ENCODE measurements at places on chromosomes 11 and 22. TPM values are rescaled to one million over a fixed set of nuclear protein-coding genes. Genes with fewer than 3 reads are reported as not detected.

GRCh38 chr22:46735747-46736608 lies 2.1 kb downstream of the CERK start:
- peaks cover 10% of the 10 kb centered on the region for H3K36me3 ChIP-seq
- DNase-seq, result no peak
- no peaks in the 10 kb centered on the region for H3K27me3 ChIP-seq
- peak overlapping the region; percentile 99 for H3K27ac ChIP-seq
- peak overlapping the region; percentile 100 for H3K4me3 ChIP-seq
- H3K4me1 ChIP-seq, result peaks cover 58% of the 10 kb centered on the region

DNA sequence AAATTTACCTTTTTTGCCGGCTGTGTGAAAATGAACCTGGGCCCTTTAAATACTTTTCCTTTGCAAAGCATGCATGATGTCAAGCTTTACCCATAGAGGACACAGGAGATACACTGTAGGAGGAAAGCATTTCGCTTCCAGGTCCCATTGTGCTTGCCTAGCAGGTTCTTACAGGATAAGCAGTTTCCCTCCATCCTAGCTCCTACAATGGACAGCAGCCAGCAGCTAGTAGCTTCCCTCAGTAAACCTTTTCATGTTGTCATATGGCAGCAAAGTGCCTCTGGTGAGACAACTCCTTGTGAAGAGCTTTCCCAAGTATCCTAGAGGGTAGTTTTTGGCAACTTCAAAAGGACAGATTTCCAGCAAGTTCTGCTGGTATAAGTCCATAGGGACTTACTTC lies 78.4 kb downstream of the RBFOX2 start:
- no peaks in the 10 kb centered on the region for H3K36me3 ChIP-seq
- H3K27ac ChIP-seq, result no peak overlapping the region
- H3K27me3 ChIP-seq, result no peaks in the 10 kb centered on the region
- H3K4me3 ChIP-seq, result no peak overlapping the region
- H3K4me1 ChIP-seq, result no peaks in the 10 kb centered on the region

DNA sequence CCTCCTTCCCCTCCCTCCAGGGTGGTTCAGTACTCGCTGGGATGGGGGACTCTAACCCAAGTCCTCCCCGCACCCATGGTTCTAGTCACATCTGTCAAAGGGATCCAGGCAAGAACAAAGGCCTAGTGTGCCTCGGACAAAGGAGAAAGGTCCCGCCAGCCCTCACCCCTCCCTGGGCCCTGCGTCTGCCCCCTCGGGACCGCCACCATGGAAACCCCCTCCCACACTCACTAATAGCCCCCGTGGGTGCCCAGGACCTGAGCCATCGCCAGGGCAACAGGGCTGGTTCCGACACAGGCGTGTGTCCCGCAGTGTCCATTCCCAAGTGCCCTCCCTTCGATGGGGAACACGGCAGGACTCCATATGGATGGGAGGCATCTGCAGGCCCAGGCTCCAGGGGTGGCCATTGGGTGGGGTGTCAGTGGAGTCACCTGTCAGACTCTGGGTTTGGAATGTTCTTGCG lies 5.1 kb upstream of the CARNS1 start:
- peaks cover 80% of the 10 kb centered on the region for H3K4me1 ChIP-seq
- no peak for DNase-seq
- H3K4me3 ChIP-seq, result peak overlapping the region; percentile 83
- peaks cover 23% of the 10 kb centered on the region for H3K36me3 ChIP-seq

DNA sequence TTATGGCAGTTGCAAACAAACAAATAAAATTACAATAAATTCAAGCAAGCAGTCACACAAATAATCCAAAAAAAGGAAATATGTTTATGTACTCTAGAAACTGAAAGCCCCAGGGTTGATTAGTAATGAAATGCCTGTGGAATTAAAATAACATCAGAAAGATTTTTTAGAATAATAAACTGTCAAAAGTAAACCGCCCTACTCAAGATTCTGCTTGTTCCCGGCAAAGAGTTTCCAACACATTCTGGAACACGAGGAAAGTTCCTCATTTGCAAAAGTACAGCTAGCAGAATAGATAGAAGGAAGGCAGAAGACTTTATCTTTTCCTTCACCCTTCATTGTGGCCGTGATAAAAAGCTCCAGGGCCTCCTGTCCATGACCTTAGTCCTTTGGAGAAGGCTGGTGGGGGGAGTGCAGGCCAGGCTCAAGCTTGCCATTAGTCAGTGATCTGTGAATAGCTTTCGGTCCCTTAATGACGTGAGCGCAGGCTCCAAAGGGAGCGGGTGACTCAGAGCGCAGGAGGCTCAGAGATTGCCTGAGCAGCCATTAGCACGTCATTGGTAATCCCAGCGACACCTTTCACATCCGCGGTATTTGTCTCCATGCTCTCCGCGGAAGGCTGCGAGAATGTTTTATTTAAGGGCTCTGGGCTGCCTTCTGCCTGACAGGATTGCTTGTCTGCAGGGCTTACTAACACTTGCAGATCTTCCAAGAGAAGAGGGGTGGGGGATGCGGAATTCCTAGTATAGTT lies 458.3 kb downstream of the METTL15 start:
- peak; percentile 5 for DNase-seq
- no peaks in the 10 kb centered on the region for H3K36me3 ChIP-seq
- H3K27me3 ChIP-seq, result peaks cover 2% of the 10 kb centered on the region
- H3K27ac ChIP-seq, result no peak overlapping the region

PICK1 gene
- total RNA-seq, result 22.1 TPM

DNA sequence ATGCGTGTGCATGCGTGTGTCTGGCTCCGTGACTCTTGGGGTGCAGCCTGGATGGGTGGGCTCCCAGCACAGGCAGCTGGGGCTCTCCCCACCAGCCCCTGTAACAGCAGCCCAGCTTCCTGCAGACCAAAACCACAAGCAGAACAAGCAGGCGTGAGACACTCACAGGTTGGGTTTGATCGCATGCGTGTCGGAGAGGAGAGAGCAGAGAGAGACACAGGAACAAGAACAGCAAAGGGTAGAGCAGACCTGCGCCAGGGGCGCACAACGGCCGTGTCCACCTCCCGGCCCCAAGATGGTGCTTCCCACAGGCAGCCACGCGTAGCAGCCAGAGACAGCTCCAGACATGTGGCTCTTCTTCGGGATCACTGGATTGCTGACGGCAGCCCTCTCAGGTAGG lies at the start of gene CD6:
Gene CD6, plus strand, starts transcription at position 161 of the 400 bp plus-strand sequence. Its CDS starts 186 bp downstream, at position 347.
- H3K27ac ChIP-seq, result peak within 1 kb of the TSS; percentile 97
- peak; percentile 84 for DNase-seq
- H3K4me3 ChIP-seq, result peak within 1 kb of the TSS; percentile 89
- H3K4me1 ChIP-seq, result peaks cover 20% of the 10 kb centered on the region

DNA sequence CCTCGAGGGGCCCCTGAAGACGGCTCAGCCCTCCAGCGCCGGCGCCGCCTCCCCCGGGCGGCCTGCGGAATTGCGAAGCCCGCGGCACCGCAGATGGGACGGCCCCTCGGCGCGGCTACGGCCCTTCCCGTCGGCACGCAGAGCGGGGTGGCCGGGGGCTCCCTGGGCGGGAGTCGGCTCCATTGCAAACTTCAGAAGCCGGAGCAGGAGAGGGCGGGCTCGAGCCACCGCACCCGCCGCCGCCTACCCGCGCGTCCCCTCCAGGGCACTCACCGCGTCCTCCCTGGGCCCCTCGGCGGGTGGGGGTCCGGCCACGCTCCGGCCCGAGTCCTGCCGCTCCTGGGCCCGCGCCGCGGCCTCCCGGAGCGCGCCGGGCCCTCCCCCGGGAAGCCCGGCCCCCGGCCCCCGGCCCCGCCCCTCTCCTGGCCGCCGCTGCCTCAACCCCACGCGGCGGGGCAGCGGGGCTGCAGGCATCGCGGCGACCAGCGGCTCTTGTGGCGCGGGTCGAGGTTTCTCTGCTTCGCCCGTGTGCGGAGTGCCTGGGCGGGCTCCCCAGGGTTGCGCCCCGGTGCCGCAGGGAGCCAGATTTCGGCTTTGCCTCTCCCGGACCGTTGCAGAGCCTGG lies at the start of gene PACSIN3:
Gene PACSIN3, minus strand, starts transcription at position 359 of the 624 bp plus-strand sequence. CDS start 3,707 bp downstream, outside the sequence.
- peak within 1 kb of the TSS; percentile 70 for H3K4me3 ChIP-seq
- H3K4me1 ChIP-seq, result peaks cover 8% of the 10 kb centered on the region
- peak; percentile 43 for DNase-seq
- H3K27ac ChIP-seq, result no peak within 1 kb of the TSS
- H3K36me3 ChIP-seq, result no peaks in the 10 kb centered on the region

DNA sequence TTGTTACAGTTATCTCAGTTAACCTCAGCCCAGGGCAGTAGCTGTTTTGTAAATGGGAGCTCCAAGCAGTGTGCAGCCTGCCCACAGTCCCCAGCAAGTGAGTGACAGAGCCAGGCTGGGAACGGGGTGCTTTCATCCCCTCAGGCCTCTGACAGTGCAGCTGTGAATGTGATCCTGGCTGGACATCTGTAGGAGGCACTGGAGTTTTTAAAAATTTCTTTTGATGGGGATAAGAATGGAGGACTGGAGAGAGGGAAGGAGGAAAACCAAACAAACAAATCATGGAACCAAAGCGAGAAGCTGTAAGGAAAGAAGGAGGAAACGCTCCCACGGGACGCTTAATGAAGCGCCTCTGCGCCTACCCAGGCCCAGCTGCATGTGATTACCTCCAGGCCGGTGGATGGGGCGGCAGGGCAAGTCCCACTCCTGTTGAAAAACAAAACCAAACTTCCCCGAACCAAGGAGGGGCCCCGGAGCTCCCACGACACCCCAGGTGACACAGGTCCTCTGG lies 40.6 kb downstream of the SCUBE1 start:
- no peaks in the 10 kb centered on the region for H3K27me3 ChIP-seq
- H3K27ac ChIP-seq, result no peak overlapping the region
- no peaks in the 10 kb centered on the region for H3K4me1 ChIP-seq
- no peak for DNase-seq

DNA sequence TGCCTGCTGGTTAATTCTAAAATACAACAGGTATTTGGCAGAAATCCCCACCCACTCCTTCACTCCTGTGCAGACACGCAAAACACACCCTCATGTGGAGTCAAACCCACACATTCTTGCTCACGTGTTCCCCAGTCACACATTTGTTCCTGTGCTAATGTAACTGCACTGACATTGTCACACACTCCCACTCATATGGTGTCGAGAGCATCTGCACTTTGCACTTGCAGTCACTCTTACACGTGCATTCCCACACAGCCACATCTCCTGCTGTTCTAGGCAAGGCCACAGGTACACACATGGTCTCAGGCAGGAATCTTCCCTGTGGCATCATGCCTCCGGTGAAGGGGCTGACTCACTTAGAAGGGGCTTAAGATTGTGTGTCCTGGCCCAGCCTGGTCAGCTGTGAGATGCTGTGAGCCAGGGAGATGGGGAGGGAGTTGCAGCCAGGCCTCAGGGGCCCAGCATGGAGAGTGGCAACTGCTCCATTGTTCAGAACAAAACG lies 395.0 kb downstream of the TENM4 start:
- H3K27me3 ChIP-seq, result peaks cover 3% of the 10 kb centered on the region
- no peak overlapping the region for H3K27ac ChIP-seq
- no peak overlapping the region for H3K4me3 ChIP-seq
- H3K36me3 ChIP-seq, result no peaks in the 10 kb centered on the region

- no peak overlapping the region for H3K27ac ChIP-seq
- DNase-seq, result no peak
- peaks cover 7% of the 10 kb centered on the region for H3K27me3 ChIP-seq
- H3K4me3 ChIP-seq, result no peak overlapping the region
These were observed 6.4 kb upstream of the EHF start for GRCh38 chr11:34614344-34615104.

SLC22A6 gene
- not detected for total RNA-seq

OR51B4 gene
- total RNA-seq, result not detected

DNA sequence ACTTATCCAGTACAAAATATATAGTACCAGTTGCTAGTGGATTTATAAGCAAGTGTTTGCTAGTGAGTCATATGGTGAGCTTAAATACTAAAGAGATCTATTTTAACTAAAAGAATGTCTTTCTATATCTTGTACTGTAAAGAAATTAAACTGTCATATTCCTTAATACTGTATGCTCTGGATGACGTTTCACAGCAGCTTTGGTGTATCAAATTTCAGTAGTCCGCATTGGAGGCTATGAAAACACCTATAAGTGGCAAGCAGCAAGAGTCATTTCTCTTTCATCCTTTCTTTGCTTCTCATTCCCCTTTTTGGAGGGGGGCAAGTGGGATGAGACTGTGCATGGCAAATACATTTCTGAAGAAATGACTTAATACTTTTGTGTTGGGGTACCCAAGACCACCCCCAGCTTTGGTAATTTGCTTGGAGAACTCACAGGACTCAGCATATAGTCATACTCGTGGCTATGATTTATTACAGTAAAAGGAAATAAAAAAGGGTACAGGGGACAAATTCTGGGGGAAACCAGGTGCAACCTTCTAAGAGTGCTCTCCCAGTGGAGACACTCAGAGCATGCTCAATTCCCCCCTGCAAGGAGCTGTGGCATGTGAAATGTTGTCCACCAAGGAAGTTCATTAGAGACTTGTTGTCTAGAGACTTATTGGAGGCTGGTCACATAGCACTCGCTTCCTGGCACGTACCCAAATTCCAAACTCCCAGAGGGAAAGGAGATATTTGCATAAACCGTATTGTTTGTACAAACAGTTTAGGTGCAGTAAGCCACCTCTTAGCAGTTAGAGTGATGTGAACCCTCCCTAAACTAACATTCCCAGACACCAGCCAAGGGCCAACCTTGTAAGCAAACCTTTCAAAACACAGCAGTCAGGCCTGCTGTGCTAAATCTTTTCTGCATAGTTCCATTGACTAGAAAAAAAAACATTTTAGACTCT lies 210.8 kb downstream of the PGR start:
- H3K27ac ChIP-seq, result no peak overlapping the region
- DNase-seq, result no peak
- no peak overlapping the region for H3K4me3 ChIP-seq
- H3K27me3 ChIP-seq, result no peaks in the 10 kb centered on the region

GRCh38 chr22:37905534-37906363 lies at the start of gene MICALL1:
Gene MICALL1, plus strand, starts transcription at chr22:37906297. Its CDS starts 126 bp downstream, at chr22:37906423.
- DNase-seq, result peak; percentile 71
- no peaks in the 10 kb centered on the region for H3K36me3 ChIP-seq
- H3K27ac ChIP-seq, result peak within 1 kb of the TSS; percentile 70
- H3K4me3 ChIP-seq, result peak within 1 kb of the TSS; percentile 73

- no peak overlapping the region for H3K4me3 ChIP-seq
- peaks cover 12% of the 10 kb centered on the region for H3K27me3 ChIP-seq
- no peaks in the 10 kb centered on the region for H3K36me3 ChIP-seq
- DNase-seq, result no peak
- no peaks in the 10 kb centered on the region for H3K4me1 ChIP-seq
These were observed 15.8 kb downstream of the CHST1 start for GRCh38 chr11:45649544-45650165.

DNA sequence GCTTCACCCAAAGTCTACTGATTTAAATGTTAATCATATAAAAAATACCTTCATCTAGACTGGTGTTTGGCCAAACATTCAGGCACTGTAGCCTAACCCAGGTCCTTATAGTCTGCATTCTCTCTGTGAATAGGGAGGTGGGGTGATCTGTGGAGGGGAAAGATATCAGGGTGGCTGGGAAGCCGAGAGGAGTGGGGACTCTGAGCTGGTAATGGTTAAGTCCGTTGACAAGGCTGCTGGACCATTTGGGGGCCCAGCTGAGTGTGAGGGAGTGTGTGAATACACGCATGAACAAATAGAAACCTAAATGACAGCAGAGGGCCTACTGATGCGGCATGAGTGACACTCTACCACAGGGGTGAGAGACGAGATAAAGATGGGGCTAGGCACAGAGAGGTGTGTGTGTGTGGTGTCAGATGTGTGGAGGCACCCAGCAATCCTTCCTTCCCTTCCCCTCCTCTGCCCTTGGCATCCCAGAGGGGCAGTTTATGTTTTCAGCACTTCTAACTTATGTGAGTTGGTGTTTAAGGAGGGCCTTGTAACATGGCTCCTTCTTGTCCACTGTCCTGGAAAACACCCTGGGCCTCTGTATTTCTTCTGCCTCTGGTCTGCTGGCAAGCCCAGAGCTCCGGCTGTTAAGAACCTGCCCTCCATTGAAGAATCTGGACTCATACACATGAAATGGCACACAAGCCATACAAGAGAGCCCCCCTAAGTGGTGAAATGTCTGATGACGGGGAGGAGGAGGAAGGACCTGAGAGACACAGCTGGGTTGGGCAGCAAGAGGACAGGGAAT lies 249.1 kb upstream of the TBCEL start:
- no peak for DNase-seq
- no peak overlapping the region for H3K27ac ChIP-seq
- peaks cover 12% of the 10 kb centered on the region for H3K27me3 ChIP-seq
- no peak overlapping the region for H3K4me3 ChIP-seq
